ENCODE measurements at places on chromosomes 4 and X.

DNA sequence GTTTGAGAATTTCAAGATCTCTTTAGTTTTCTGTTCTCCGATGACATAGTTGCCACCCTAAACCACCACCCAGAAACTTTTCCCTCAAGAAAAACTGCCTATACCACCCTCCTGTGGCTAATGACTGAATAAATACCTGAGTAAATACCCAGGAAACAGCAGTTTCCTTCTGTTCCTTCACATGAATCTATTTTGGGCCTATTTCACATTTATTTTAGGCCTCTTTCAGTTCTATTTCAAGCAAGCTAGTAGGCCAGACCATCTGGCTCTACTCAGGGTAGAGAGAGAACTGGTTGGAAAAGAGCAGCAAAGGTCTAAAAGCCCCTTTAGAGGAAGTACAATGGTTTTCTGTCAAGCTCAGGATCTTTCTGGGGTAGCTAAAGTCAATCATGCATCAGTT is 23.4 kb downstream of the ARHGEF9 start:
- no peak for DNase-seq

DNA sequence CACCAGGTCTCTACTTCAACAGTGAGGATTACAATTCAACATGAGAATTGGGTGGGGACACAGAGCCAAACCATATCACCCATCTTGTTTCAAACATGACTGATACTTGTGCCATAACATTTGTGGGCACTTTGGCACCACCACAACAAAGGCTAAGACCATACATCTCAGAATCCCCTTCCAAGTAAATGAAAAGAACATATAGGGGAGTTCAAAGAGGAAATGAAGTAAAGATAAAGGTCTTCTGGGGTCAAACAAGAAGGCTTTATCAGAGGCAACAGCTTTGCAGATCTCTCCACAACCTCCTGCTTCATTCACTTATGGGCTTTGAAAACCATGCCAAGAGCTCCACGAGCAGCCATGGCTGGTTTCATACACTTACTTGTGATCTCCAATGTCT is 122.7 kb downstream of the ANKRD50 start:
- no peak for DNase-seq

DNA sequence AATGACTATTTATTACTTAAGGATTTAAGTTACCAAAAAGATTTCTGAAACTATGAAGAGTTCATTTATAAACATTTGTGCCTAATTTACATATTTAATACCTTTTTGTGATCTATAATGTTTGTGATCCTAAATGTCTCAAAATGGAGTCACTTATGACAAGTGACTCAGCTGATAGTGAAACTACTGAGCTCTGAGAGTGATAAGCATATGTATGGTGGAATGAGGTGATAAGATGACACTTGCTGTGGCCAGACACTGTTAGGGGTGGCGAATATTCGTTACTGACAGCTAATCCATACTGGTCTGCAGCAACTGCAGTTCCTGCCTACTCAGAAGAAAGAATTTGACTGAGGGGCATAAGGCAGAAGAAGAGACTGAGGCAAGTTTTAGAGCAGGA is 5.5 kb upstream of the NXF3 start:
- no peak for DNase-seq

GRCh38 chr4:56326363-56326762 is 60.9 kb downstream of the AASDH start:
- no peak for DNase-seq

DNA sequence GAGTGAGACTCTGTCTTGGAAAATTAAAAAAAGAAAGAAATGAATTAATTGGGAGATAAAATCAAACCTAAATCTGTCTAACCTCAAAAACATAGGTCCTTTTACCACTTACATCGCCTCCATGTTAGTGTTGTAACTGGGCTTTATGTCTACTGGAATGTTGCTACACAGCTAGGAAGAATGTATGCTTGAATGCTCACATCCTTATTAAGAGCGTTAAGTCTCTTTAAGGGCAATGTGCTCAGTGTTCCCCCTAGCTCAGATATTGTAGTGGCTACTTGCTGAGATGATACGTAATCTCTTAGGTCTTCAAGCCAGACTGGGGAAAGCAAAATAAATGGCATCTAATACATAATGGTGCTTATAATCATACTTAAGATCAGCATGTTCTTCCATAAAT is 1072.8 kb downstream of the PDHA2 start:
- DNase-seq = no peak

GRCh38 chr4:138389976-138390685 is 148.0 kb upstream of the SLC7A11 start:
- no peak for DNase-seq

GRCh38 chrX:41906515-41907187 is 16.7 kb downstream of the CASK start:
- DNase-seq = no peak

DNA sequence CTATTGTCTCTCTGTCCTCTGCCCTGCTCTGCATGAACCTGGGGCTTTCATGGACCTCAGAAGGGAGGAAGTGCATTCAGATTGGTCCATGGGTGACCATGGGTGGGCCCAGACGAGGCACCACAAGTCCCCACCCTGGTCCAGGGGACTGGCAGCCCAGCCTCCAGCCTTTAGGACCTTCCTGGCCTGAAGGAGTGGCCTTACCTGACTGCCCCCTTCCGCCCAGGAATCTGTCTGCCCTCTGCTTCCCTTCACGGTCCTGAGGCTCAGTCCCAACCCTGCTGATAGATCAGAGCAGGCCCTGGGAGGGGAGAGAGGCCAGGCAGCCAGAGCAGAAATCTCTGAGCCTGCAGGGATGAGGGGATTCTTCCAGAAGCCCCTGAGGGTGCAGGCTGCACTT is 455.4 kb downstream of the PCDH18 start:
- DNase-seq = no peak

- DNase-seq = no peak
Observed at GRCh38 chr4:3388471-3389232, 53.1 kb upstream of the HGFAC start.

GRCh38 chr4:2932951-2933565 is 30.1 kb downstream of the NOP14 start:
- no peak for DNase-seq

GRCh38 chr4:168502861-168503260 is 6.0 kb downstream of the PALLD start:
- no peak for DNase-seq

GRCh38 chr4:70688795-70689231 is 481 bp downstream of the UTP3 start:
- DNase-seq = no peak

GRCh38 chr4:164989471-164989870 is 12.0 kb upstream of the TRIM61 start:
- DNase-seq = no peak

DNA sequence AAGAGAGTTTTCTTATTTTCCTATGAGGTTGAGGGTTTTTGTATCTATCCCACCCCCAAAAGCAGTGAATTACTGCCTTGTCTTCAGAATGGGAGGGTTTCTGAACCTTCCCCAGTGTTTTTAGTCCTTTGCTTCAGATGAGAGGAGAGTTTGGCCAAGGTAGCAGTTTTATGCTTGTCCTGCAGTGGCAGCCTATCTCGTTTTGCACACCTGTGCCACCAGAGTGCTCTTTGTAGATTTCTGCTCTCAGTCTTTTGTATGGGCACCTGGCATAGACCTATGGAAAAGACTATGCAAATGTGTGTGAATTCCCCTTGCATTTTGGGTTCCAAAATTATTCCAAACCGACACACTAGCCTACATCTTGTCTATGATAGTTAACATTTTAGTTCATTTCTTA is 5.8 kb downstream of the TBC1D19 start:
- no peak for DNase-seq

DNA sequence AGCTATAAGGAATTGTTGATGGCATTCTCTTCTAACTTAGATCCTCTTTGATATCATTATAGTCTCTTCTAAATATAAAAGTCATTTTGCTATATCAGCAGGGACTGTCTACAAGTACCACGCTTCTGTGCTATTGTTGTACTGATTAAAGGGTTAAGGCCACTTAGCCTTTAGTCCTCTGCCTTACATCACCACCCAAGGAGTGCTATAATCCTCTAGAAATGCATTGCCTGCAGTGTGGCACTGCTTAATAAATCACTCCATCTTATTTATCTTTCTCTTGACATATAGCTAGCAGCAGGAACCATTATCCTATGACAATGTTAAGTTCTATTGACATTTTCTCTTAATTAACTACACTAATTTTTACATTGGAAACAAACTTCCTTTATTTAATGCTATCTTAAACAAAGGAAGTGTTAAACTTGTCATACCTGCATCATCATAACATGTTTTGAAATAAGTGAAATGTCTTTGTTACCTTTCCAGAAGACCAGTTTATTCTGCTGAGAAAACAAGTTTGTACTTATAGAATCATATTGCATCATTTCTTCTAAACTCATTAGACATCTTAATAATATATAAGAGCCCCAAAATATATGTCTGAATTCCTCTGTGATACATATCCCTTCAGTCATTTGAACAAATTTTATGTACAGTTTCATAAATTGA is 360.9 kb upstream of the ATOH1 start:
- no peak for DNase-seq

DNA sequence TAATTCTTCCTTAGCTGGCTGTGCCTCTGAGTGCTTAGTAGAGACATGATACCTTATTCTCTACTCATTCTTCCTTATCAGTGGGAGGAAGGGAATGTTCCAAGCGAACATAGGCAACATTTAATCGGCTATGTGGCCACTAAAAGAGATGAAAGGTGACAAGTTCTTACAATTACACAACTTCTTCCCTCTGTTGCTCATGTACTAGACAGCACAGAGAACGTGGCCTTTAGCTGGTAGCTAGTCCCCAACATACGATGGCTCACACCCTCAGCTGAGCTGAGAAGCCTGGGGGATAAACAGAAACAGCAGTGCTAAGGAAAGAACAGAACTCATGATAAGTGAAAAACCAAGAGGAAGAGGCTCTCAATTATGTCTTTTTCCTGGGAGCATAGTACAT is 52.2 kb downstream of the APOO start:
- no peak for DNase-seq

DNA sequence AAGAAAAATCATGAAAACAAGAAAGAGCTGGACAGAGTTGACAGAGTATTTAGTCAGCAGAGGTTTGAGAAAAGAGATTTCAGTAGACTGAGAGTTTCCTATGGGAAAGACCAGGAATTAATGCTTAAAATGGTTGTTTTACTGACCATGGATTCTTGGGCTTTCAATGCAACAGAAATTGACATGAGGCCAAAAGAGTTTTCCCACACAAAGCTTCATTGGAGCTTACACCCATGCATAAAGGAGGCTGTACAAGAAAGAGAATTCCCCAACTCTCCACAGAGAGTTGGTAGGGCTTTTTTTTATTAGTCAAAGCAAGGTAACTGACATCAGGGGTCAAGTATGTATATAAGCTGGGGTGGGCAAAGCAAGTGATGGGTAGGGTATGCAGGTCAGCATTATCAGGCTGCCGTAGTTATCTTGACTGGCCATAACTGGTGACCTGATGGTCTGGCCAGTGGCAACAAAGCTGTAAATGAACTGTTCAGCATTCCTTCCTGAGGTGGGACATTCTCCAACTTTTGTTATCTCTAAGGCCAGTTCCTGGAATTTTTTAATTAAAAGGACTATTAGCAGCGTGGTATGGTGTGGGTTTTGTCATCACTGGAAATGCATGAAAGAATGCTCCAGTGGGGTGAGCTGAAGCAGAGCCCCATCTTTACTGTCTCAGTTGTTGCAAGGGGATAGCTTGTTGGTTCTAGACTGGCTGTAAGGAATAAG is 117.0 kb downstream of the ADAM29 start:
- DNase-seq = no peak

- no peak for DNase-seq
Observed at GRCh38 chr4:149973181-149973580, 105.1 kb upstream of the DCLK2 start.

DNA sequence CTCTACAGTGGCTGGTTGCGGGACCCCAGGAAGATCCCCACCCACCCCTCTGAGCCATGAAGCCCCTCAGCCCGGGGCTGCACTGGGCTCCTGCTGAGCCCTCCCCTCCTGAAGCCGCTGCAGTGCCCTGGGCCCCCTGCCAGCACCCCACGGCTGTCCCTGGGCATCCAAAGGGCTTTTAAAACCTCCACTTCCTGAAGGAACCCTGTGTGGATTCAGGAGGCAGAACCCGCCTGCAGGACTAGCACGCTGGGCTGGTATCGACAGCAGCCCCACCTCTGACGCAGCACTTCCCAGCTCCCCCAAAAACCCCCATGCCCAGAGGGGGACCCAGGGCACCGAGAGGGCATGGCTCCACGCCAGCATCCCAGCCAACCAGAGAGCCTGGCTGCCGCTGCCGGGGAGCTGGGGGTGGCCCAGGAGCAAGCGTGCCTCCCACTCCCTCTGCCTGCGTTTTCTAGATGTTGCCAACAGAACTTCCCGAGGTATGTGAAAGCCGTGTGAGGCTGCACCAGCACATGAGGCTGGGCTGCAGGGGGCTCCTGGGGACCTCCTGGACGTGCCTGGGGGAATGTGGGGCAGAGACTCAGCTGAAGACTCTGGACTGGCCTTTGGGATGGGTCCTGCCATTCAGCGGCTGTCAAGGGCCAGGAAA is 6.3 kb downstream of the MXD4 start:
- DNase-seq = no peak

DNA sequence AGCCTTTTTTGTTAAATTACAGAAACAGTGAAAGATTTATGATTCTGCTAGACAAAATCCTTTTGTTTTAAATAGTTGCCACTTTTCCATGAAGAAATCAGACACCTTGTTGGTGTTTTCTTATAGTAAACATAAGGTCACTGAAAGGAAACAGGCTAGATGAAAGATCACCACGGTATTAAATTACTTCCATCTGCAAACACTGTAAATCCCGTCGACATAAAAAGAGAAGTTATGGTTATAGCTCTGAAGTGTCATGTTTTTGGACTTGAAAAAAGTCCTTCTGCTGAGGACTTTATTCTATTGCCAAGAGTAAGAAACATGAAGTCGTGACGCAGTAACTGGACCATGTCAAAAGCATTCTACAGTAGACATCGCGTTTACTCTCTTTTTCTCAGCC is 567.6 kb upstream of the SLIT2 start:
- DNase-seq = no peak

DNA sequence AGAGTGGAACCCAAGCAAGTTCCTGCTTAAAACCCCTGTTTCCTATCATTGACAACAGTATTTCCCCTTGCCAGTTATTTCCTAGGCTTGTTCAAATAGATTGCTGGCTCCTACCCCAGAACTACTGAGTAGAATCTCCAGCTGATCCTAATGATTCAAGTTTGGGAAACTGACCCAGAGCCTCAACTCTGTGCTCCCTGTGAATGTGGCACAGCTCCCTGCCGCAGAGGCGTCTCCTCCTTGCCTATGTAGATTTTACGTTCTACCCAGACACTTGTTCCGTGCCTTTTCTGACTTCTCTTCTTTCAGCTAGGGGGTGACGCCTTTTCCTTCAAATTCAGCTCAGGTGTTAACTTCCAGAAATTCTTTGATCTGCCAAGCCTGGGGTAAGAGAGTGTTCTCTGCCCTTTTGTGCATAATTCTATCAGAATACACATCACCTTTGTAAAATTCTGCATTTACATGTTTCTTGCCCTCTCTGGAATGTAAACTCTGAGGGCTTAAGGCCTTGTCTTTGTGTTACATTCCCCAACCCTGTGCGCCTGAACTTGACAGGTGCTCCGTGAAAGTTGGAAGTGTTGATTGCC is 4.4 kb downstream of the LSM6 start:
- DNase-seq = no peak

GRCh38 chrX:56788717-56789122 is 59.7 kb downstream of the NBDY start:
- no peak for DNase-seq
